ENCODE measurements at places on chromosomes 16 and 17.

DNA sequence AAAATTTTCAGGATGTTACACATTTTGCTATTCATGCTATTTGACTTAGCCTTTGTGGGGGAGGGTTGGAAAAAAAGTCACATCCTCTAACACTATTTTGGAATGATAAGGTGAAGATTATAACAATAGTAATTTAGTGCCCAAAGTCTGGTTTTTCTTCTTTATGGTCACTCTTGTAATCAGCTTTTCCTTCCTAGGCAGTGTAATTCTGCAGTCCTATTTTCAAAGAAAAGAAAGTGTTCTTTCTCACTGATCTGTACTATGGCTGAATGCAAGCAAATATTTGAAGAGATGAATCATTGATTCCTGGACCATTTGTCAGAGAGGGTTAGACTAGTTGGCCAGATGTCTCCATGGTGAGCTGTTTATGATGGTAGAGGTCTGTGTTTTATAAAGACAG lies 8.4 kb downstream of the RSPRY1 start:
- DNase-seq: no peak

DNA sequence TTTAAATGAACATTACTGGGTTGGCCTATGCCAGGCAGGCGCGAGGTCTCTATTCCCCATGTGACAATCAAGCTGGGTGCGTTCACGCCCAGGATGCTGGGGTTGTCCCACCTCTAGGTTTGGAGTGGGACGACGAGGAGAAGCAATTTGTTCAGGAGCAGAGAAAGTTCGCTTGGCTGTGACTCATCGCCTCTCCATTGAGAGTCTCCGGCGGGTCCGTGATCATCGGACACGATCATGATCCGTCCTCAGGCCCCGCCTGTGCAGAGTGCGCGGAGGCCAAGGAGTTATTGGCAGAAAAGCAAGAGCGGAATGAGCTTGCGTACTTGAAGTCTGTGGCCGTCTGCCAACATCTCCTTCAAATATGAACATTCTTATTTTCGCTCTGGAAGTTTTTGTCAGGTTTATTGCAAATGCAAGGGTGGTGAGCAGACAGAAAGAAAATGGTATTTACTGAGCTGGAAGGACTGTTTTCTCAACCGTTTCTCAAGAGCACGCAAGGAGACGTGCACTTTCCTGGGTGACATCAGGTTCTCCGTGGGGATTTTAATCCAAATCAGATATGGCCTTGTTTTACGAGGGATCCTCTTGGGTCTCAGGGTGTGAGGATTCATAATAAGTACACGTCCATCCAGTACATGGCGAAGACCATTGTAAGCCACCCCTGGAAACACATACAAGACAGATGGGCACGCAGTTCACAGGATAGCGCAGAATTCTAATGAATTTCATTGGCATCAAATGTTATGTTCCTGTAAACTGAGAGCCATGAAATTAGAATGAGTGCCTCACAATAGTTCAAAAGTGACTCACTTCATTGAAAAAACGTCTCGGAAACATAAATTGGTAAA lies 70.1 kb upstream of the CREBBP start:
- DNase-seq: no peak

- DNase-seq: no peak
Observed at GRCh38 chr16:11852092-11852809, 909 bp upstream of the RSL1D1 start.

DNA sequence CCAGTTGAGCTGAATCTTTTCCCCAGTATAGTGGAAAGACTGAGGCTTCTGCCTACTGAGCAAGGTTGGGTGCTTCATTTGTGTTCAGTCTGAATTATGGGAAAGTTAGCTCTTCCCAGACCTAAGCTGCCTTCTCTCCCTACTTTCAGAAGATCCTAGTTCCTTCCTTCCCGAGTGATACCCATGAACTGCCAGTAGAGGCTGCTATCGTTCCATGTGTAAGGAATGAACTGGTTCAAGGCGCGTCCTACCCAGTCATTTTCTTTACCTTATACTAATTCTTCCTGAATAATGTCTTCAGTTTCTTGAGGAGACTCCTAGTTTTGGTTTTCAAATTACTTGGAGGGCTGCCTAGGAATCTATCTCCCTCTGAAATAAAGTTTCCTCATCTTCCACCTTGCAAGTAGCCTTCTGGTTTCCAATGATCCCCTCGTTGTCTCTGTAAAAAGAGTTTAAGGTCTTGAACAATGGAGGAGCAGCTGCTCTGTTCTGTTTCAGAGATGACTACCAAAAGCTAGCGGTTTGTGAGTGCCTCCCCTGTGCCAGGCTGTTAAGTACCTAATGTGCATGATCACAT lies 934 bp upstream of the AOC2 start:
- DNase-seq: peak; percentile 67

GRCh38 chr17:32852811-32853210 lies 24.1 kb downstream of the MYO1D start:
- no peak for DNase-seq

GRCh38 chr17:82320956-82321927 lies 3.8 kb upstream of the CD7 start:
- peak; percentile 73 for DNase-seq

DNA sequence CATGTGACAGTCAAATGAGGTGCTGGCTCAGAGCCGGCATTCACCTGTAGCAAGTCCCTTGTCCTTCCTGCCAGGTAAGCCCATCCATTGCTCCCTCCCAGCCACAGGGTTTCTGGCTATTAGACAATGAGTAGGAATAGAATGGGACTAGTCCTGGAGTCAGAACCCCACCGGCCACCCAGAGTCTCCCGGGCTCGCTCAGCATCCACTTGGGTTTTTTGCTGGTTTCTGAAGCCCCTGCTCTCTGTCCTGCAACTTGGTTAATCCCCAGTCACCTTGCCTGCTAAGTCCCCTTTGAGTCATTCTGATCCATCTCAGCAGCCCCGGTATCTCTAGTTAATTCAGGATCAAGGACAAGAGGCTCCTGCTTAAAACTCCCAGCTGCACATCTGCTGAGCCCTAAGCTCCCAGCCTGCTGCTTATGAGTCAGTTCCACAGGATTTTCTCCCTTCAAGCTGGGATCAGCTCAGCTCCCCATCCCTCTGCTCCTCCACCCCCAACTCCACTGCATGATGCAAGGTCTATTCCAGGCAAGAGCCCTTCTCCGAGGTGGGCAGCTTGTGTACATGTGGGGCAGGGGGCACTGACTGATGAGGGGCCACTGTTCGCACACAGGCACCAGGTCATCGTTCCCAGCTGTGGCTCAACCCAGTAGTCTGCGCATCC lies 19.9 kb upstream of the MRPS23 start:
- no peak for DNase-seq

- DNase-seq: no peak
Observed at GRCh38 chr17:40534371-40535189, 30.7 kb downstream of the CCR7 start.

DNA sequence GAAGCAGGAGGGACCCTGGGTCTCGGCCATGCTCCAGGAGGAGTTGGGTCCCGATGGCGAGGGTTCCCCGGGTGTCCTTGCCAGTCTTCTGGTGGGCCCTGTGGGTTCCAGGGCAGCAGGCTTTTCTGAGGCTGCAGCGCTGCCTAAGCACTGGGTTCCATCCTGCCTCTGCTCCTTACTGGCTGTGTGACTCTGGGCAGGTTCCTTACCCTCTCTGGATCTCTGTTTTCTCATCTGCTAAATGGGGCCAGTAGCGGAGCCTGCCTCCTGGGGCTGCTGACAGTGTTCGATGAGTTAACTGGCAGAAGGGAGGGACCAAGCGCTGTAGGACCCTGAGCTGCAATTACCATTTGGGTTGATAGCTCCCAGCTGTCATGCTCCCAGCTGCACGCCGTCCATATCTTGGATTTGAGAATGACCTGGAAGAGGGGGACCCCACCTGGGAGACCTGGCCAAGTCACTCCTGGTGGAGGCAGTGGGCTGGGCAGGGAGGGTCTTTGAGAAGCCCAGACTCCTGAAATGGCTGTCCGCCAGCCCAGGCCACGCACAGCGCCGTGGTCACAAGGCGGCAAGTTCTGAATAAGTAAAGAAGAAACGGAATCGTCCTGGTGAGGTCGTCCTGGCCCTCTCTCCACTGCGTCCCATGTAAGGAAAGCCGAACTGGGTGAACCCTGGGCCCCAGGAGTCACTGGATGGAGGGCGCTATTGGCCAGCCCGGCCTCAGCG lies 47.2 kb upstream of the GSE1 start:
- DNase-seq: no peak

DNA sequence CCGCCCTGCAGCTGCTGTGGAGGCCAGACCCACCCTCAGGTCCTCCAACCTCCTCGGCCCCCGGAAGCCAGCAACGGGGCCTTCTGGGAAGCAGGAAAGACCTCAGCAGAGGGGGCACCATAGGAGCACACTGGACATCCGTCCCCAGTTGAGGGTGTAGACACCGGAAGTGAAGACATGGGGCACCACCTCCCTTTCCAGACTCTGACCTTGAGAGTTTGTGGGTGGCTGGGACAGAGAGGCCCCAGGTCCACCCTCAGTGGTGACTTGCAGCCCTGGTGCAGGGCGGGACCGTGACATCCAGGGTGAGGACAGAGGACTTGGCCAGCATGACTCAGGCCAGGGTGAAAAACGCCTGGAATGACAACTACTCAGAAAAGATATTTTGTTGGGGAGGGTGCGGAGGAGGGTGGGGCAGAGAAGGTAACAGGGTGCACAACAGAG lies 19.9 kb downstream of the CEP295NL start:
- DNase-seq: peak; percentile 92

GRCh38 chr16:82899731-82900450 lies 273.1 kb downstream of the CDH13 start:
- DNase-seq: no peak

DNA sequence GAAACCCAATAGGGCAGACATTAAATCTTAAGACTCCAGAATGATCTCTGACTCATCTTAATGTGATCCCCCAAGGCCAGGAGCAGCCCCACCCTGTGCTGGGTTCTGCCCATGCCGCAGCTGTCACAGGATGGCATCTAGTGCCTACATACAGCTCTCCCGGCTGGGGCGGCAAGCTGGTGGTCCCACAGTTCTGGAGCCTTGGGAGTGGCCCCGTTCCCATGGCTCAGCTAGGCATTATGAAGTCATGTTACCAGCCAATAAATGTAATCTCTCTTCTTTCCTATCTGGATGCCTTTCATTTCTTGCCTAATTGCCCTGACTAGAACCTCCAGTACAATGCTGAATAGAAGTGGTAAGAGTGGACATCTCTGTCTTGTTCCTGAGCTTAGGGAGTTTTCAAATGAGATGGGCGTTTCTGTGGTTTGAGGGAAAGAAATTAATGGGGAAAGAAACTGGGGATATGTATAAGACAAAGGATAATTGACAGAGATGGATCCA lies 95.7 kb upstream of the DNAH17 start:
- DNase-seq: no peak

DNA sequence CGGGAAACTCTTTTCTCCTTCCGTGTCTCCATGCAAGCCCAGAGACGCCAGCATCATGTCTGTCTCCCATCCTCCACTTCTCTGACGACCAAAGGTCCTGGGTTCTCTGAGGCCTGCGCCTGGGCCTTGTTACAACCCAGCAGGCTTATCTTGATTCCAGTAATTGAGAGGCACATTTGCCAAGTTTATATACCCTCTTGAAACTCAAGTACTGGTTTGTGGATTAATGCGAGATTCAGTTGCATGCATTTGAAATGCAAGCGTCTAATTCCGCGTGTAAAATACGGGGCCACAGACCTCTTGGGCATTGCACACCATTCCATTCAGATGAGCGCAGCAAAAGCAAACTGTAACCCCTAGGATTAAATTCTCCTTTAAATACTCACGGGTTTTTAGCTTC lies 28.7 kb upstream of the CRISPLD2 start:
- no peak for DNase-seq

GRCh38 chr17:55163408-55163807 lies 101.4 kb upstream of the HLF start:
- DNase-seq: no peak

- DNase-seq: no peak
Observed at GRCh38 chr17:33039874-33040273, 48.2 kb downstream of the SPACA3 start.

GRCh38 chr17:5399767-5400166 lies 19.7 kb downstream of the NUP88 start:
- no peak for DNase-seq

- no peak for DNase-seq
Observed at GRCh38 chr16:78057803-78058564, 35.6 kb downstream of the CLEC3A start.

GRCh38 chr17:57091186-57091618 lies 6.2 kb downstream of the AKAP1 start:
- DNase-seq: no peak

DNA sequence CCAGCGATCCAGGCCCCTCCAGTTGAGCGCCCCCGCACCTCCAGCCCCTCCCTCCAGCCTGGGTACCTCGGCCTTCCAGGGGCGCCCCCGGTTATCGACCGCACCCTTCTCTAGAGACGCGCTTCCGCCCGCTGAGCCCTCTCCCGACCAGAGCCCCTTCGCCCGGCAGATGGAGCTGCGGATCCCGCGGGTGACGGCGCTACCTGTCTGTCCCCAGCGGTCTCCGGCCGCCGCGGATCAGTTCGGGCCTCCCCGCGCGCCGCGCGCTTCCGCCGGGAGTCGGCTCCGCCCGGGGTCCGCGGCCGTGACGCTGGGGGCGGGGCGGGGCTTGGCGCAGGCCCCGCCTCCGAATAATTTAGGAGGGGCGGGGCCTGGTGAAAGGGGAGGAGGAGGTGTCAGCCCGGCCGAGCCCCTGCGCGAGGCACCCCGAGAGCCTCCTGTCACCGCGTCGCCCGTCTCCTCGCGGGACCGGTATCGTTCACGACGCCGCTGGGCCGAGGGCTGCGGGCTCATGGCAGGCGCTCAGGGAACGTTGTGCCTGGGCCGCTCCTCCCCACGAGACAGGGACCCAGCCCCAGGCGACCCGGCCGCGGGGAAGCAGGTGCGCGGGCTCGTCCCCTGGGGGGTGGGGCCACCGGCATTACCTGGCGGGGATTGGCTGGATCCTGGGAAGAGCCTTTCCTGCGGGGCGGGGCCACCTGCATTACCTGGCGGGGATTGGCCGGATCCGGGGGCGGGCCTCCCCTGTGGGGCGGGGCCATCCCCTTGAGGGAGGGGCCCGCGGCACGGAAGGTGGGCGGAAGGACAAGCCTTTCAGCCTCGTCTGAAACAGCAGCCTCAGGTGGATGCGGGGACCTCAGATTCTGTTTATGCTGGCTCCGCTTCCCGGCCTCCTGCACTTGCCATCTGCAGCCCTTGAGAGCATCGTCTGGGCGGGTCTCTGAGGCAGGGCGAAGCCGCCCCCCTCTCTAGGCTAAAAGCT lies at the start of gene SPATA2L:
TSS of gene SPATA2L (minus strand) at position 281 of the 982 bp plus-strand sequence. CDS start 473 bp downstream, outside the sequence.
- peak; percentile 97 for DNase-seq

DNA sequence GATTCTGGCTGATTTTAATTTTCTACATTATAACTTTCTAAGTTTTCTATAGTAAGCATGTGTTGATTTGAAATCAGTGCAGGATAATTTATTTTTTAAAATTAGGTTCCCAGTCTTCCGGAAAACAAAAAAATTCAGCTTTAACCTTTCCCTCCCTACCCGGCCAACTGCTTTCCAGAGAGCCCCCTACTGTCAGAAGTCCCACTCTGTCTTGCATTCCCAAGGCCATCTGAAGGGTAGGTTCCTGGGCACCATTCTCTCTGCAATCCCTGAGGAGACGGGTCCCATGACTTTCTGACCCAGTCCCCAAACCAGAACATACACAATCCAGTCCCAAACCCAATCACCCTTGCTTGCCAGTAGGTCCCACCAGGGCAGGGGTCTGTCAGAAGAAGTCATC lies 200.3 kb downstream of the CYLD start:
- DNase-seq: no peak

- peak; percentile 91 for DNase-seq
Observed at GRCh38 chr16:57299719-57300386, 15.4 kb upstream of the PLLP start.
